ENCODE measurements at places on chromosomes 4 and X.
A peak's percentile ranks its signal among the peaks of the same experiment; 100 is the strongest.

GRCh38 chr4:35229021-35229420, 1015.3 kb downstream of the ARAP2 start:
- no peak for DNase-seq

GRCh38 chr4:153643406-153644383, 40.4 kb upstream of the TLR2 start:
- DNase-seq = peak; percentile 56

DNA sequence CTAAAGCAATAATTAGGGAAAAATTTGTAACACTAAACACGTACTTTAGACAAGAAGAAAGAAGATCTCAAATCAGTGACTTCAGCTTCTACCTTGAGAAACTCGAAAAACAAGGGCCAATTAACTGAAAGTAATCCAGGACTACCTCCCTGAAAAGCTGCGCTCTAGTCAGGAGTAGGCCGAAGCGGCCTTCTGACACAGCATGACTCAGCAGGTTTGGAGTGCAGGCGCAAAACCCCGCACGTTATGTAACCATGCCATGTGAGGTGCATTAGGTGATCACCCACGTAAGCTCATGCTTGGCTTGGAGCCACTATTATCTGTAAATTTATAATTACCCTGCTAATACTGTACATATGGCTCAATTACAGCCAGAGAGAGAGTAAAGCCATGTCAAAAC, 52.8 kb upstream of the CCDC149 start:
- DNase-seq = no peak

DNA sequence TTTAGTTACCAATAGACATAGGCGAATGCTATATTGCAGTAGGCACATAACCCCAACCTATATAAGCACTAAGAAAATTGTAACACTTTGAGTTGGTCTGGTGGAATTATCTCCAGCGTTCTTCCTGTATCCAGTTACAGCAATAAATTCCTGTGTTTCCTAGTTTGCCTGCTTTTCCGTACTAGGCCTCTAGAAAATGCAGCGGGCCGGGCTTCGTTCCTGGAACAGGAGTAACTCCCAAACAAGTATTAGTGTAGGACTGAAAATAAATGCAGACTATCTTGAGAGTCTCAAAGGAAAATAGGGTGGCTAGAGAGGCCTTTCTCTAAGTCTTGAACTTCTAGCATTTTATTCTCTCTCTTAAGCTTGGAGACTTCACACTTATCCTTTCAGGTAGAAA, 159.8 kb downstream of the OR13H1 start:
- DNase-seq = no peak

DNA sequence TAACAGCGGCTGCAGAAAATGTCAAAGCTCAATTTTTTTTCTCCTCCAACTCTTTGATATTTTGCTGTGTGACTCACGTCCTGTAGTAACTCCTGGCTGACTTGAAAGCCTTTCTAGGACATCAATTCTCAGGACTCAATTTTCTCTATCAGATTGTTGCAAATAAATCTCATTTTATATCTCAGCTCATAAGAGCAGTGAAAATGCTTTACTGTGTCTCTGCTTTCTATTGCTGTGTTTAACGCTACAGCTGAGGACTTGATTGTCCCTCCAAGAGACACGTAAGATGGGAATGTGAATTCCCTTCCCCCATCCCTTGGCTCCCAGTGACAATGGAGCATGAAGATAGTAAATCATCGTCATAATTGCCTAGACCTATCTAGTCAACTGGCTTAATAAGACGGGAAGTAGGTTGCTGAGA, 20.5 kb upstream of the CBR4 start:
- DNase-seq = peak; percentile 57

GRCh38 chrX:67780694-67781109, 236.9 kb downstream of the AR start:
- peak; percentile 90 for DNase-seq

GRCh38 chrX:146056511-146057081, 239.0 kb downstream of the SLITRK2 start:
- no peak for DNase-seq

DNA sequence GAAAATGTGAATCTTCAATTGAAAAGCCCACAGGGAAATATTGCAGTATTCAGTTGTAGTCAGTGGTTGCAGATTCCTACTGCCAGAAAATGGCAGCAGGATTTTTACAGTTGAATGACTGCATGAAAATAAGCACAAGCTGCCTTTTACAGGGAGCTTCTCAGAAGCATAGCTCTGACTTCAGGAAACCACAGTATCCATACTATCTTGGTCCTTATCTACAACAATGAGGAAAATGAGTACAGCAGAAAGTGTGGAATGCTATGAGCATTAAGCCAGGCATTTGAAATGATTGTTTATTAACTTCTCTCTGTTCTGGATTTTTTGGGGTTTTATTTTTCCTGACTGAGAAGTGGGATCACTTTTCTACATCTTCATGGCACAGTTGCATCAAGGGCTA, 34.6 kb upstream of the PRRG1 start:
- DNase-seq = peak; percentile 3

- DNase-seq = no peak
These were observed 51.3 kb downstream of the GPRIN3 start for GRCh38 chr4:89256203-89256800.

DNA sequence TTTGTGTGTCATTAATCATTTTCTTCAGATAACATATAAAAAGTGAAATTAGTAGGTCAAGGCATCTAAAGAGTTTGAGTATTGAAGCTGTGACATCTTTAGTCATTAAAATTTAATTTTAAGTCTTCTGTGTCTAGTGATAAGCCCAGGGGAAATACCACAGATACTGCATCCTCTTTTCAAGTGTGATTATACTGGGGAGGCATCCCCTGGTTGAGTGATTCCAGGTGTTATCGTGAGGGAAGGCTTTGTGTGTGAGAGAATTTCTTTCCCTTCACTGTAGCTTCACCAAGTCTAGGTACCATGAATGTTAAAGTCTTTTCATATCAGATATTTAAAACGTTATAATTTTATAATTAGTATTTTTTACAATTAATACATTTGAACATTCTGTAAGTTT, 193.4 kb downstream of the FRAS1 start:
- no peak for DNase-seq
